ENCODE measurements at places on chromosomes 5 and 9. TPM values are rescaled to one million over a fixed set of nuclear protein-coding genes. Genes with fewer than 3 reads are reported as not detected.
A peak's percentile ranks its signal among the peaks of the same experiment; 100 is the strongest.

The FOXD4L5 gene
- total RNA-seq = not detected

The FAM81B gene
- not detected for total RNA-seq

The DMAC1 gene
- total RNA-seq = 29.8 TPM

DNA sequence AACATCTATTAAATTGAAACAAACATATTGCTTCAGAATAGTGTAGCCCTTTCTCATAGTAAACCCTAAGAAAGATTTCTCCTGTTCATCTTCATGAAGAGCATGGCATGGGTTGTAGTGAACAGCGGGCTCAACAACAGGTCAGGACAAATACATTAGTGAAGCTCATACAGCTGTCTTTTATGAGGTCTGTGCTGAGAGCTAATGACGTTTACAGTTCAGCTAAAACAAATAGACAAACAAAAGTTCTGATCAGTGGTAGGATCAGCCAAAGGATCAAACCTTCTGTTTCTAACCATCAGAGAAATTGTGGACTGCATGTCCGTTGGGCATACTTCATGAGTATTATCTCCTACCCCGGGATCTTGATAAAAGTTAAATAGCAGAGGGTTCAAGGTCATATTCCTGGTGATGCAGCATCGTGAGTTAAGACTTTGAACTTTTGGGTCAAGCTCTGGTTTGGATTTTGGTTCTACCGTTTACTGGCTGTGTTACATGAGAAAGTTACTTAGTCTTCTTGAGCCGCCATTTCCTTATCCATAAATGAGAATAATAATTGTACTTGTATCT, 37.9 kb downstream of the ACO1 start:
- no peak for DNase-seq

- DNase-seq = no peak
Observed at GRCh38 chr9:127833555-127833954, 20.9 kb downstream of the ENG start.

- DNase-seq = no peak
Observed at GRCh38 chr9:134440636-134441226, 114.5 kb downstream of the RXRA start.

GRCh38 chr5:124963236-124963919, 216.9 kb upstream of the ZNF608 start:
- DNase-seq = peak; percentile 77

DNA sequence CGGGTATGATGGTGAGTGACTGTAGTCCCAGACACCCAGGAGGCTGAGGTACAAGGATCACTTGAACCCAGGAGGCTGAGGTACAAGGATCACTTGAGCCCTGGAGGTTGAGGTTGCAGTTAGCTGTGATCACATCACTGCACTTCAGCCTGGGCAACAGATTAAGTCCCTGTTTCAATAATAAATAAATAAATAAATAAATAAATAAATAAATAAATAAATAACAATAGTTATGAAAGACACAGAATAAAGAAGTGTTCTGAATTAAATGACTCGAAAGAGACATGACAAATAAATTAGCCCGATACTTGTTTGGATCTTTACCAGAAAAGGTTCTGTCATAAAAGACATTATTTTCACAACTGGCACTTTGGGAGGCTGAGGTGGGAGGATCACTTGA, 72.0 kb upstream of the SUSD1 start:
- DNase-seq = no peak

GRCh38 chr5:132090107-132090506, 16.5 kb downstream of the CSF2 start:
- DNase-seq = no peak

GRCh38 chr5:178471711-178472110, 118.5 kb downstream of the COL23A1 start:
- no peak for DNase-seq
